Breast epithelium (tissue), 4 donors: ENCODE measurements at places on chromosomes 12 and 14.

DNA sequence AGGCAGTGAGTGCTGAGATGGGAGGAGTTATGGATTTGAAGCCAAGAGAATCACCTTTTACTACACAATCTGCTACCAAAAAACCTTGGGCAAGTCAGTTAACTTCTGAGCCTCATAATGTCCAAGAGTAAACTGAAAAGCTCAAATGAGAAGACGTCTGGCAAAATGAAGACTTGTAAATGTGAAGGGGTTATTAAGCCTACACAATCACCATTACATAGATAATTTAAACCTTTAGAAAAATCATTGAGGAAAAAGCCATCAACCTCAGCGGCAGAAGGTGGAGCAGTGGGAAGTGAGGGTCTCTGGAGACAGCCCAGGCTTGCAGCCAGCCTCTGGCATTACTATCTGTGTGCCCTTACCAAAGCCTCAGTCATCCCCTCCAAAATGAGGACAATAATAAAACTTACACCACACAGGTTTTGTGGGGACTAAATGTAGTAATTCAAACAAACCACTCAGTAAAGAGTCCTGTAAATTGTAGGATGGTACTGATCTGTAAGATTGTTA, 50.5 kb upstream of the CCDC175 start:
- no peak for DNase-seq

DNA sequence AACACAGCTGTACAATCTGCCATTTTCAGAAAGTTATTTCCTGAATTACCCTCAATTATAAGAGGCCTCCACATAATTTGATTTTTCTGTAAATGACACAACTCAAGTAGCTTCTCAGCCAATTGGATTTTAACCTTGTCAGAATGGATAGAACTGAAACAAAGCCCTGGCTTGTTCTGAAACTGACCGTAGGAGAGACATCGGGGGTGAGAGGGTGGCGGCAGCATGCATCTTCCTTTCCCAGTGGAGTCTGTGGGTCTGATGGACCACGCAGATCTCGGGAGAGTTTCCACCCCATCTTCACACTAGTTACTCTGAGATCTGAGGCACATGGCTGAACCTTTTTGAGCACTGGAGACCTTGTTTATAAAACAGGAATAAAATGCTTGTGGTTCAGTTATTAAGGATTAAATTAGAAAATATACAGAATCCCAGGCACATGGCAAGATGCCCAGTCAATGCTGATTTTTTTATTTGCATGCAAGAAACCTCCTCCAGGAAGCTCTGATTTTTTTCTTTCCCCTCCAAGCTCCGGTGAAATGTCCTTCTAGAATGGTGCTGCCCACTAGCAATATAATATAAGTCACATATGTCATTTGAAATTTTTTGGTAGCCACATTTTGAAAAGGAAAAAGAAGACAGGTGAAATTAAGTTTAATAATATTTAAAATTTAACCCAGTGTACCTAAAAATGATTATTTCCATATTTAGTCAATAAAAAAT, 153.9 kb downstream of the CHST11 start:
- no peak for DNase-seq

DNA sequence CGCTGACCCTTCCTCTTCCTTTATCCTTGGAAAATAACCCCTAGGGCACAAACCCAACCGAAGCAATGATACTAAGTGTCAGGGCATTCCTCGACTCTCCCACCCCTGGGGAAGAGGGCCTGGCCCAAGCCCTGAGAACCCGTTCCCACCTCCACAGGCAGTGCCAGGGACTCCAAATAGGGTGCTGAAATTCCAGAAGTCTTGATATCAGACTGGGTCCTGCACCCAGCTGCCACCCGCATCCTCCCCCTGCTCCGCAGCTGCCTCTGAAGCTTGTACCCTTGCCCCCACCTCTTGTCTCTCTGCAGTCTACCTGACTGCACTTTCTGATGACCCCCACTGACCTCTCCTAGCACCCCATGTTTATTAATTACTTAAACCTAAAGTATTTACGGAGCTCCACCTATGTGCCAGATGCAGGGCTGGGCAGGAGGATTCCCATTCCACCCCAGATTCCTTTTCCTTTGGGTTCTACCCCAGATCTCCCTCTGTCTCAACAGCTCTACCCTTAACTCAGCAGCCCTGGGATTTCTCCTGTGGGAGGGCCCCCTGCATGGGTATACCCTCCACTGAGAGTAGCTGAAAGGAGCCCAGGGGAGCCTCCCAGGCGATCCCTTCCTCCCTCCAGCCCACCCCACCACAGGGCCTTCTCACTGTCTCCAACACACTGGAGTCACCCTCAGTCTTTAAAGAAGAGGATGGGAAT, 4.1 kb upstream of the KRT18 start:
- no peak for DNase-seq

GRCh38 chr12:96015672-96016071, 19.5 kb upstream of the HAL start:
- no peak for DNase-seq

DNA sequence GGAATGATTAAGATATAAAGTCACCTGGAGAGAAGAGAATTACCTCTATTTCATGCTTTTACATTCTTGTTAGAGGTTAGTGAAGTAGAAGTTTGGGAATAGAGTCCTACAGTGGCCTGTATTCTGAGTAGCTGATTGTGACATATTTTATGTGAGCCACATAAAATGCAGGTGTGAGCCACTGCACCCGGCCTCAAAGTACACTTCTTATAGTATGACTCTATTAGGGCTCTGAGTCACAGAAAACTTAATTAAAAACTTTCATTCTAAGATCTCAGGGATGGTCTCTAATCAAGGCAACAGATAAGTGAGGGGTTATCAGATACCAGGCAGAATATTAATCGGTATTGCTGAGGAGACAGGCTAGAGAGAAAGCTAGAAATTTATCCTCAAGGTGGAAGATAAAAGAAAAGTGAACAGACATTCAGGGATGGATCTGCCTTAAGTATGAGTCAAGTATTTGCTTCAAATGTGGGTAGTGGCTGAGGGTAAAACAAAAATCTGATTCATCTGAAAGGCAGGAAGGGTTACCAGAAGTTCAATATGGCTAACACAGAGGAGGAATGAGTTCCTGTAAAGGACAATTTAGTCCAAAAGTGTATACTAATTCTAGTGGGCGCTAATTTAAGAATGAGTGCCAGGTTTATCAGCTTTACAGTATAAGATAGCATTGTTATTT, 5.5 kb upstream of the G2E3 start:
- DNase-seq, result no peak

GRCh38 chr14:69695322-69696203, 71.4 kb upstream of the SRSF5 start:
- no peak for DNase-seq

DNA sequence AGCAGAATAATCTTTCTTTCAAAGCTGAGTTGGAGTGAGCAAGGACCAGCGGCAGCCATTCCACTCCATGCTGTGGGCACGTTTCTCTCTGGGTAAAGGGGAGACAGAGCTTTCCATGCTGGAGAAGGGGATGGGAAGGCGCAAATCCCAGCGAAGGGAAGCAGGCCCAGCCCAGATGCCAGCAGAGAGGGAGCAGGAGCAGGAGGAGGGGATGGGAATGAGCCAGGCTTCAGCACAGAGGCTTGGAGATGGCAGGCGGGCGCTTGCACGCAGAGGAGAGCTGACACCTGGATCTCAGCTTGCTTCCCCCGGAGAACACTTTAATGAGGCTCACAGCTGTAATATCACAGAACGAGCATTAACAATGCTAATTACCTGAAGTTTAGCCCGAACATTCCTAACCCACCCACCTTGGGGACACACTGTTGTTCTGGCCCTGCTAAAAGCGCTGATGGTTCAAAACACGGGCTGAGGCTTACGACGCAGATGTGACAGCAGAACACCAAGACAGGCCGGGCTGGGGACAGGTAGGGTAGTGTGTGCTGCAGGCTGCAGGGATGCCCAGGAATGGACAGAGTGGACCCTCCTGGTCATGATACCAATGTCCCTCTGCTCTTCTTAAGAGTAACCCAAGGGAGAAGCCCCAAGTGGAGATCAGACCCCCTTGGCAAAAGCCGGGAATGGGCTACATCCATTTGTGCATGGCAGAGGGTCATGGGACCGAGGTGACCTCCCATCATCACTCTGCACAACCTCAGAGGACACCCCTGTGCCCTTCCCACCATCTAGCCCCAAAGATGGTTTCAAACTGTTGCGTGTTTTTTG, 288.6 kb downstream of the DPF3 start:
- no peak for DNase-seq

GRCh38 chr14:101501341-101501740, 60.0 kb upstream of the DIO3 start:
- peak; percentile 25 for DNase-seq

DNA sequence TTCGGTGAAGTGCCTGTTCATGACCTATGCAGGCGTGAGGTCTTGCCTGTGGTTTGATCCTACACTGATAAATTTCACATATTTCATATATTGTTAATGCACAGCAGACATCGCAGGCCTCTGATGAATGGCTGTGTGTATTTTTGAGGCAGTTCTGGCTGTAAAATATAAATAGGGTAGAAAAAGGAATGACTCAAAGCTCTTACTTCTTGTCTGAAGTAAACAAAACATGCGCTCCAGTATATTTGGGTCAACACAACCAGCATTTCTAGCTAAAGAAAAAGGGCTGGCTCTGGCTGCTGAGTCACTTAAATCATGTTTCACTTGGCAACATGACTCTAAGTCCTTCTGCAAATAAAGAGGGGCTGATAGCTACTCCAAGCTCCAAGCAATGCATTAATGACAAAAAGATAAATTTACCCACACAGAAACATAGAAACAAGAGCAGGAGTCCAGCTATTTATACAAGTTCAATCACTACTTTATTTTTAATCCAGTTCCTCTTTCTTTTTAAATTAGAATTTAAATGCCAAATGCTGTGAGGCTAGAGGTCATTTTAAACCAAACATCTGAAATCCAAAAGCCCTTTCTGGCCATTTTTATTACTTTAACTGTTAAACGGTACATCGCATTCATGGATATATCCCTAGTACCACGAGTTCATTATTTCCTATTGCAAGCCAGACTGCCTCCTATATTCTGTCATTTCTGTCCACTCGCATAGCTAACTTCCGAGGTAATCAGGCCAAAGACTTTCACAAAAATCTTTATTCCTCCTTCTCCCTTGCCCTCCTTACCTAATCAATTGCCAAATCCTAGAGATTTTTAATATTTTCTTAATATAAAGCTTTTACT, 54.3 kb upstream of the TMCC3 start:
- DNase-seq, result no peak

- no peak for DNase-seq
These were observed 48.7 kb downstream of the EID3 start for GRCh38 chr12:104352106-104352713.

- no peak for DNase-seq
These were observed 135.0 kb upstream of the LRIG3 start for GRCh38 chr12:59055204-59055860.

DNA sequence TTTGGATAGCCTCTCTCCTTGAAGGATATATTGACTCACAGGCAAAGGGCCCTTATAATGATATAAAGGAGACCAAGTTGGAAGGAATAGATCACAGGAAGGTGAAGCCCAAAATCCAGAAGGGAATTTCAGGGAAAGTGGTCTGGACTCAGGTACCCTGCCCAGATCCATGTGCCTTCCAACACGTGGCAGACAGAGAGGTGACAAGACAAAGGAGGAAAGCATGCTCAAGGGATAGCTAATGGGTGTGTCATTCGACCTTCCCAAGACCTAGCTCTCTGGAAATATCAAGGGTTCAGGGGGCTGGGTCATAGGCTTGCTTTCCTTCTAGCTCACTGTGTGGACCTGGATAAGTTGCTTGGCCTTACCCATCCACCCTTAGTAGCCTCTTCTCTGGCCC, 214.3 kb downstream of the ZFP36L1 start:
- DNase-seq, result no peak

GRCh38 chr12:89951050-89951693, 242.5 kb upstream of the ATP2B1 start:
- DNase-seq, result no peak

- DNase-seq, result no peak
These were observed 274.2 kb downstream of the SUDS3 start for GRCh38 chr12:118650586-118650960.

- DNase-seq, result no peak
These were observed 2.9 kb upstream of the SBNO1 start for GRCh38 chr12:123367511-123367910.

GRCh38 chr14:72633551-72633950, 260.4 kb downstream of the DPF3 start:
- DNase-seq, result no peak

DNA sequence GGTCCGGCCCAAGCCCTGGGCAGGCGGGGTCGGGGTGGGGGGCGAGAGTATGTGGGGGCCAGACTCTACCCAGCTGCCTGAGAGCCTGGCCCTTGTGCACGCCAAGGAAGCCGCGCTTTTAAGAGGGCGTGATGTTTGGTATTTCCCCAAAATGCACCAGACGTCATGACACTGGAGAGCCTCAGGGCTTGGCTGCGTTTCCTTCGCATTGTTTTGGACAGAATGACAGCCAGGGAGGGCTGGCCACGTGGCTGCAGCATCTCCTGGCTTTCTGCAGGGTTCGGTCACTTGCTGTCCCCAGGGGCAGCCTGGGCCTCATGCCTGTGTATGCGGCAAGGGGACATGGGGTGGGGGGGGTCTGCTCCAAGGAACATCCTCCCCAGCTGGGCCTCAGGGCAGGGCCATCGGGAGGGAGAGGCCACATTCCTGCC, 16.1 kb upstream of the NUDT14 start:
- no peak for DNase-seq

- DNase-seq, result no peak
These were observed 92.0 kb downstream of the EMP1 start for GRCh38 chr12:13288501-13288900.

GRCh38 chr12:10959804-10960203, 20.7 kb upstream of the TAS2R14 start:
- DNase-seq, result no peak

GRCh38 chr12:55001198-55001868, 16.8 kb upstream of the TESPA1 start:
- DNase-seq, result no peak

- no peak for DNase-seq
These were observed 12.5 kb downstream of the PLD4 start for GRCh38 chr14:104937161-104937560.

GRCh38 chr12:112354399-112354798, 27.8 kb downstream of the HECTD4 start:
- DNase-seq, result no peak

DNA sequence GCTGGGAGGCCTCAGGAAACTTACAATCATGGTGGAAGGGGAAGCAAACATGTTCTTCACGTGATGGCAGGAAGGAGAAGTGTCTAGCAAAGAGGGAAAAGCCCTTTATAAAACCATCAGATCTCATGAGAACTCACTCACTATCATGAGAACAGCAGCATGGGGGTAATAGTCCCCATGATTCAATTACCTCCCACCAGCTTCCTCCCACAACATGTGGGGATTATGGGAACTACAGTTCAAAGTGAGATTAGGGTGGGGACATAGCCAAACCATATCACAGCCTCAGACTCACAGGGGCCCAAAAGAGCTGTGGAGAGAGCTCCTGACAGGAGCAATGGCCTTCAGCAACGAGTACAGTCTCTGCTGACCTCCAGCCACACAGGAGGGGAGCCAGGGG, 151.4 kb downstream of the GXYLT1 start:
- DNase-seq, result no peak

DNA sequence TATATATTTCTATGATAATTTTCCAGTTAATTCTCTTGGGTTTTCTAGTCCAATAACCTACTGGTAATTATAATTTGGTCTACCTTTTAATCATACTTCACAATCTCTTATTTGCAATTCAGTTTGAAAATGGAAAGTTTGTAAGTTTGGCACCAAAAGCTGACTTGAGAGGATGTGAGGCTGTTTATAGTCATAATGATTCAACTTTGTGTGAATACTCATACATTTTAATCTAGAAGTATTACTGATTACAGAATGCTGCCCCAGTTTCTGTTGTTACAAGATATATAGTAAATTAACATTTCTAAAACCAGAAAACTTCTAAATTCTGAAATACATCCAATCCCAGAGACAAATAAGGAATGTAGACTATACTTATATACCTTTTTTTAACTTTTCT, 158.2 kb downstream of the SLC38A4 start:
- no peak for DNase-seq
